Aorta (tissue), 5 donors: ENCODE measurements at places on chromosomes 3 and 15. TPM values are rescaled to one million over a fixed set of nuclear protein-coding genes. Genes with fewer than 3 reads are reported as not detected.

- DNase-seq = no peak
- H3K27ac ChIP-seq = no peak overlapping the region
- no peaks in the 10 kb centered on the region for H3K27me3 ChIP-seq
- no peaks in the 10 kb centered on the region for H3K4me1 ChIP-seq
- H3K4me3 ChIP-seq = no peak overlapping the region
- H3K36me3 ChIP-seq = no peaks in the 10 kb centered on the region
Measured at GRCh38 chr3:7779331-7779730, 722.3 kb upstream of the LMCD1 start.

DNA sequence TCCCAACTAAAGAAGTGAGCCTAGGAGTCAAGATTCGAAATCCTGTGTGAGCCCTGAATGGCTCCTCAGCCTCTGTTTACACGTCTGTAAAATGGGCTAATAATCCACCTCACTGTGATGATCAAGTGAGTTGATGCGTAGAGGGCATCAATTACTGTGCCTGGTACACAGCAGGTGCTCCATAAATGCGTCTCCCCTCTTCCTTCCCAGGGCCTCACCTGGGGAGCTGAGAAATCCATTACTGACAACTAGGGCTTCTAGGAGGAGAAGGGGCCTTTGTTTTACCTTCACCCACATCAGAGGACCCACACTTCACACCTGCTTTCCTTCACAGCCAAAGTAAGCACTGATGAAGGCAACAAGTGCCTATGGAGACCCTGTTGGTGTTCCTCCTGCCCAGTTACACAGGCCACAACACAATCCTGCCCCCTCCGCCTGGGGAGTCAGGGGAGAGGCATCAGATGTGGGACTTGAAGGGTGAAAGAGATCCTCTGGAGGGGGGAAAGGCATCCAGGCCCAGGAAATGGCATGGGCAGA, 1.4 kb downstream of the CIB2 start:
- no peaks in the 10 kb centered on the region for H3K27me3 ChIP-seq
- no peak for DNase-seq
- H3K27ac ChIP-seq = no peak overlapping the region
- H3K4me1 ChIP-seq = no peaks in the 10 kb centered on the region
- H3K4me3 ChIP-seq = no peak overlapping the region
- H3K36me3 ChIP-seq = no peaks in the 10 kb centered on the region

DNA sequence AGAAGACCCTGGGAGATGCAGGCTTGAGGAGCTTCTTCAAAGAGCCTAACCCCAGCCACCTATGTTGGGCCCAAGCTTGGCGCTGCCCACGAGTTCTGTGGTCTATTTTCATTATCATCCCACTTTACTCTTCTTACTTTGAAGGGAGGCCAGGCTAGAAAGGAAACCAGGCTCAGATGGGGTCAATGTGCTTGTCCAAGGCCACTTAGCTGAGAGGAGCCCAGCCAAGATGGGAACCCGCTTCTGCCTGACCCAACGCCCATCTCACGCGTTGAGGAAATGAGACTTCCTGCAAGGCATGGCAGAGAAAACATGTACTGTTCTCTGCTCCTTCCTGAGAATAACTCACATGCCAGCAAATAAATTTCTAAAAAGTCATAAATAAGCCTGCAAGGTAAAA, 486.3 kb upstream of the PROK2 start:
- no peak for DNase-seq
- H3K36me3 ChIP-seq = no peaks in the 10 kb centered on the region
- H3K4me1 ChIP-seq = no peaks in the 10 kb centered on the region
- no peak overlapping the region for H3K4me3 ChIP-seq
- no peak overlapping the region for H3K27ac ChIP-seq

DNA sequence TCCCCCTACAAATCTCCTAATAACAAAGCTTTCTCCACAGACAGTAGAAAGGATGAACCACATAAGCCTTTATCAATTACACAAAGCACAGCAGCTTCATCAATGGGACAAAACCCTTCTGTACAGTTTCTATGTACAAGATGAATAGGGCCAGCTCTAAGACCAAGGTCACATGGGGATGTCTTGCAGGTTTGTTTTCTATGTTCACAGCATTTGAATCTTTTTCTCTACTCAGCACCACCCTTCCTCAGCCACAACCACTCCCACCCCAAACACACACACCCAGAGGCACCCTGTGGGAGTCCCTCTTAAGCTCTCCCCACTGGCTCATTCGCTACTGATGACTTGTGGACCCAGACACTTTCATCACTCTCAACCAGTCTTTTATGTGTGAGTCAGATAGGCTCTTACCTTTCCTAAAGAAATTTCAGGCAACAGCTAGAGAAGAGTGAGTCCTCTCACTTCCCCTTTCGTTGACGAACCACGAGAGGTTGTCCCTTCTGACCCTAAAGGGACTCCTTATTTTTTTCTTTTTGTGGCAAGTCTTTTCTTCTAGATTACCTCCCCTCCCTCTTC, 57.9 kb downstream of the ARHGAP31 start:
- no peak for DNase-seq
- no peaks in the 10 kb centered on the region for H3K27me3 ChIP-seq
- no peaks in the 10 kb centered on the region for H3K36me3 ChIP-seq
- H3K4me1 ChIP-seq = no peaks in the 10 kb centered on the region
- H3K27ac ChIP-seq = no peak overlapping the region

DNA sequence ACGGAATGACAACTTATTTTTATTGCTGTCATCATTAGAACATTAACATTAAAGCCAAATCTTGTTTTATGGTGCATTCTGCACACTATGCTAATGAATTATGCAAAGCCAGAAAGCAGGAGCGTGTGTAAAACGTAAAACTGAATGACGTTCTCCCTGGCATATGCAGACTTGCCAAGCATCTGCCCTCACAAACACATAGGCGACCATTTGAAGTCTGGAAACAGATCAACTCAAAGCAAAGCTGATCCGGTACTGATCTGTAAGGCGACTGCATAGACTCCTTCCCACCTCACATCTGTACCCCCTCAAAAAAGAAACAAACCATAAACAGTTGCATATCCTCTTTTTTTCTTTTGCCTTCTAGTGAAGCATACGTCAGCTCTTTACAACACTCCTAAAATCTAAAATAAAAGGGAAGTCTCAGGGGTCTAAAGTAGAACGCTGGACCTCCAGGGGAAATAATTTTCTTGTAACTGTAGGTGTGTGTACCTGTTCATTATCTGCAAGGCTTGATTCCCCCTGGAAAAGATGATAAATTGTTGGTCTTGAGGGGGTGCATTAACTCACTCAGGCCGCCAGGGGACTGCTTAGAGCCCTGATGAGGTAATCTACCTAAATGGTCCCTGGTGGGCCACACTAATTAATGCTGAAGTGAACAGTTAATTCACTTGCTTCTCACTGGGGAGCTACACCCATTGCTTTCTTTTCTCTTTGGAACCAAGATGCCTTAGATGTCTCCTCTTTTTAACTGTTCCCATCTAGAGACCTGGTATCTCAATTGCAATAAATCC, 231.4 kb downstream of the CDIN1 start:
- H3K27ac ChIP-seq = no peak overlapping the region
- no peaks in the 10 kb centered on the region for H3K27me3 ChIP-seq
- DNase-seq = no peak
- H3K4me1 ChIP-seq = peaks cover 8% of the 10 kb centered on the region

- no peaks in the 10 kb centered on the region for H3K27me3 ChIP-seq
- H3K36me3 ChIP-seq = no peaks in the 10 kb centered on the region
- H3K27ac ChIP-seq = no peak overlapping the region
- peak; percentile 46 for DNase-seq
- no peaks in the 10 kb centered on the region for H3K4me1 ChIP-seq
Measured at GRCh38 chr3:133865136-133865855, 30.4 kb downstream of the RAB6B start.

The SV2B gene
- 6.4 TPM for total RNA-seq

The CFAP92 gene
- total RNA-seq = 0.62 TPM

The ATP10A gene
- total RNA-seq = 55.0 TPM

The GOLGA6D gene
- total RNA-seq = not detected
